ENCODE measurements at places on chromosomes 6 and 20.

- no peak for DNase-seq
Observed at GRCh38 chr6:56689114-56689513, 46.4 kb upstream of the DST start.

DNA sequence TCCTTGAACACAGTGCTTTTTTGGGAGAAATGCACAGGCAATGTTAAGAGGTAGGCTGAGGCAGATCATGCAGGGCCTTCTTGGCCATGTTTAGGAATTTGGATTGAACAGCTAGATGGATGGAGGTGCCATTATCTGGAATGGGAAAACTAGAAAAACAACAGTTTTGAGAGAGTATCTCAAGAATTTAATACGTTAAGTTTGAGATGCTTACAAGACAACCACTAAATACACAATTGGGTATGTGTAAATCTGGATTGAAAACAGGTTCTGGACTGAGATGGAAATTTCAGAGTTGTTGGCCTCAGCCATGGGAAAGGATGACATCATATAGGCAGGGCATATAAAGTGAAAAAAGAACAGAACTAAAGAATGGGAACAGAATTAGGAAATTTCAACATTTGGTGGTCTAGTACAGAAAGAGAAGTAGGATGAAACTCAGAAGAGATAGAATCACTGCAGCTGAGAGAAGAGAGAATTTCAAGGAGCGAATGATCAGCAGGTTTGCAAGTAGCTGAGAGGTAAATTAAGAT, 37.1 kb downstream of the NCOA7 start:
- no peak for DNase-seq

- no peak for DNase-seq
Observed at GRCh38 chr6:98487612-98488011, 346.8 kb upstream of the POU3F2 start.

- DNase-seq = no peak
Observed at GRCh38 chr6:75085931-75086635, 119.8 kb downstream of the COL12A1 start.

DNA sequence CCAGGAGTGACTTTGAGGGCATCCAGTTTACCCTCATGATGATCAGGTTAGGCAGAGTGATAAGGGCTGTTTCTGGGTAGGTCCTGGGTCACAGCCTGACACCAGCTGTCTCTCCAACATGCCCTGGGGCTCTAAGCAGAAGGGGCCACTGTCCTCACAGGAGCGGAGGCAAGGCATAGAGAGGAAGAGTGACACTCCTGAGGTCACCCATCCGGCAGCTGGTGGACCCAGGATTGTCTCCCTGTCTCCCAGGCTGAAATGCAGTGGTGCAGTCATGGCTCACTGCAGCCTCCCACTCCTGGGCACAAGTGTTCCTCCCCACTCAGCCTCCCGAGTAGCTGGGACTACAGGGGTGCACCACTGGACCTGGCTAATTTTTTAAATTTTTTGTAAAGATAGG, 12.0 kb downstream of the DLGAP4 start:
- DNase-seq = no peak

DNA sequence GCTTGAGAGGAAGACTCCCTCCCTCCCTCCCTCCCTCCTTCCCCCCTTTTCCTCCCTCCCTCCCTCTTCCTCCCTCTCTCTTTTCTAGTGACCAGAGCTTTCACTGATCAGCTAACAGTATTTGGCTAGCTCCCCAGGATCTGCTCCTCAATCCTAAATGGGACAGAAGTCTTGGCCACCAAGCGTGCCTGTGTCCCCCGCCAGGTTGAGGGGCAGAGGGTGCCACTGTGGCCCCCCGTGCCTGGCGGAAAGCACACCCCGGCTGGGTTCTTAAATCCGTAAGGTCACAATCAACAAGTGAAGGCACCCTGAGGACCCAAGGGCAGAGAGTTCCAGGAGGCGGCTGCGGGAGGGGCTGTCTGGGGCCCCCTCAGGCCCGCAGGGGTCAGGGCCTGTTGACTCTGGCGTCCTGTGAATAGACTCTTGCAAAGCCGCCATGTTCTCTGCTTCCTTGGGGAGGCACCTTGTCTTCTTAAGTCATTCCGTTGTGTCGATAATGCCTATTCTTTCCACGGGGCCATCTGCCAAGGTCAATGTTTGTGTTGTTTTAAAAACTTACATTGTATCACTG, 38.9 kb upstream of the STX16 start:
- DNase-seq = no peak

GRCh38 chr6:147071776-147072175, 132.4 kb upstream of the STXBP5 start:
- DNase-seq = no peak

DNA sequence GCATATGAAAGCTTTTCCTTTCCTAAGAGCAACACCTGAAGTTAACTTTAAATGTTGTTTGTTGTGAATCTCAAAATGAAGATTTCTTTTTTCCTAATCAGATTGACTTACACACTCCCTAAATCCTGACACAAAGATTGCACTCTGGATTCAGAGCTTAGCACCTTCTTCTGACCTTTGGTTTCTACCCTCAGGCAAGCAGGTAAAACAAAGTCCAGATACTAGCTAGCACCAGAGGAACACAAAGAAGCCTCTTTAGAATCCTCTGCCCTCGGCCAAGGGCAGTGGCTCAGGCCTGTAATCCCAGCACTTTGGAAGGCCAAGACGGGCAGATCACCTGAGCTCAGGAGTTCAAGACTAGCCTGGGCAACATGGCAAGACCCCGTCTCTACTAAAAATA, 14.5 kb downstream of the SERAC1 start:
- DNase-seq = no peak

DNA sequence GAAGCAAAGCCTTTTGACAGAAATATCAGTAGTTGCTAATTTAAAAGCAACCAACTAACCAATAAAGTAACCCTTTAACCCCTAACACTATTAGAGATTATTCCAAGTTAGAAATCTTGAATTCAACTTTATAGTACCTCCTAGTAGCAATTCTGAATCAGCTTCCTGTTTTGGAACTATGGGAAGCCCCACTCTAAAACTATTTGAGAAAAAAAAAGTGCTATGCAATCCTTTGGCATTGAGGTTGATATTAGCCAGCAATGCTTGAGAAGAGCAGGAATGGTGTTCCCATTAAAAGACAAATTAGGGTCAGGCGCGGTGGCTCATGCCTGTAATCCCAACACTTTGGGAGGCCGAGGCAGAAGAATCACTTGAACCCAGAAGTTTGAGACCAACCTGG, 306.2 kb upstream of the ZFP64 start:
- no peak for DNase-seq

DNA sequence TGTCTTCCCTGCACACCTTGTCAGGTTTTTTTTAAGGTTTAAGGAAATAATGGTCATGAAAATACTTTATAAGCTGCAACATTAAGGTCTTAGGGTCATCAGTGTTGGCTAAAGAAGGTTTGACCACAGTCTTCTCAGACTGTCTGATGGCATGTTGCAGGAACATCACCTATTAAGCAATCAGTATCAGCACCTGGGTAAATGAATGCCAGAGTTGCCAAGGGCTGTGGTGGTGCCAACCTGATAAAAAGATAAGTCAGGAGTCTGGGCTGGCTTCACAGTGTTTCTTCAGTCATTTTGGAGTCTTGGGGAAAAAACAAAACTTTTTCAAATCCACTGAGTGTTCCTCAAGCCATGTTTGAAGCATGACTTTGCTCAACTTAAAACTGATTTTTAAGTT, 61.5 kb upstream of the VSTM2L start:
- DNase-seq = no peak

GRCh38 chr20:62464990-62465389, 10.8 kb downstream of the GATA5 start:
- DNase-seq = no peak

GRCh38 chr20:61896058-61896961, 169.4 kb downstream of the TAF4 start:
- DNase-seq = peak; percentile 39

DNA sequence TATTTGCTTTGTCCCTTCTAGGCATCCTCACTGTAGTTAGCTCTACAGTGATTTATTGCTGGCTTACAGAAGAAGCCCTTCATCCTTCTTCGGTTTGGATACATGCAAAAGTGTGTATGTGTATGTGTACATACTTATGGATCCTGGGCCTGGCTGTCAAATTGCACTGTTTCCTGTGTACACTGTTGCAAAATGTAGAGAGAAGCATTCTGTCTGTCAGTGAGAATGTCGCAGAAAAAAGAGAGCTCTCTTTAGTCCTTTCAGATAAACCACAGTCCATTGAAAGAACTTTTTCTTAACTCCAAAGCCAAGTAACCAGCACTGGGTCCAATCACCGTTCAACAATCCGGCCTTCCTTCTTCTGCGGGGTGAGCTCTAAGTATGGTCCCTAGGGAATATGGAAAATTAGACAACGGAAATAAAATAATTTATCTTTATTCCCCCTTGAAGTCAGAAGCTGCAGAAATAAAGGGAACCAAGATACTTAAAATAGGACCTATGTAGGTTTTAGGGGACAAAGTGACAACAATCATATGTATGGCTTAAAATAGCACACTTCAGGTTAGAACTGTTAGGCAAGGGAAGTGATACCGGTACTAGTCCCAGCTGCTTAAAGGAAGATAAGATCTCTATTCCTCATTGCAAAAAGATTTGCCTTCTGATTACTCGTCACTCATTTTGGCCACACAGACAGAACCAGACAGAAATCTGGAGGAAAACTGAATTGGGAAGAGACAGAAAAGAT, 107.0 kb downstream of the CD83 start:
- DNase-seq = no peak

DNA sequence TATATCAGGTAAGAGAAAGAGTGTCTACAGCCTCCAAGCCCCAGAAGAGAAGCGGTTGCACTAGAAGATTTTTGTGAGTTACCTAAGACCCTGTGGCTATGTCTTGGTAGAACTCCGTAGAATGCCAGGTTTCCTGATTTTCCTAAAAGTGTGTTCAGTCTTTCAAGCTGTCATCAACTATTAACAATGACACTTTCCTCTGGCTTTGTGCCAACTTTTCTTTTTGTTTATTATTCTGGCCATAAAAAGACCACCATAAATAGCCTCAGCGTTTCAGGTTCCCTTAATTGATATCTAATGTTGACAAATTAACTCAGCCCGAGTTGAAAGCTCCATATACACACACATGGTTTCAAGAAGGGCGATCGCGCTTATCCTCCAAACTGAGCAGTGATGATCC, 1.2 kb downstream of the PAK5 start:
- DNase-seq = no peak

DNA sequence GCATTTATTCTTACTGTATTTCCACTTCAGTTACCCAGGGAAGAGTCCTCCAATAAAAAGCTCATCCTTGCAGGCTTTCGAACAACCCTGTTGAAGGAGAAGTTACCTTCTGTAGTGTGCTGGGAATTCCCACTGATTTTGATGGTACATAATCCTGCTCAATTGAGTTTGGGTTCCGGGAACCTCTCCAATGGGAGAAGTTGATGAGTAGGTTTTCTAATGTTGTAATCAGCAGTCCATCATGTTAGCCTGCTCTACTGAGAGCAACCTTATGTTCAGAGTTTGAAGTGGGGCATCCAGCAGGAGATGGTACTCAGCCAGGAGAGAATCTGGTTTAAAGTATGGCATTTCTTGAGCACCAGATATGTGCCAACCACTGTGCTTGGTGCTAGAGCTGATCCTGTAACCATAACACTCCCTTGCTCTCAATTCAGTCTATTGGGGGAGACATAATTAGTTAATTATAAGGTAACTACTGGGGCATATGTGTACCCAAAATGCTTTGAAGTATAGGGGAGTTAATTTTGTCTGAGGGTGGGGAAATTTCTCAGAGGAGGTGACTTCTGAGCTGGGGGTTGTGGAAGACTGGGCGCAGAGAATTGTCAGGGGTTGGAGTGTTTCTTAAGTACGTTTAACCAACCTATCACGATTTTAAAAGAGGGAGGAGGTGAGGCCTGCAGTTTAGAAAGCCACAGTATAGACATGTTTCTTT, 2.1 kb downstream of the TOP1 start:
- DNase-seq = no peak
